ENCODE measurements at places on chromosomes 6 and 20.
A peak's percentile ranks its signal among the peaks of the same experiment; 100 is the strongest.

DNA sequence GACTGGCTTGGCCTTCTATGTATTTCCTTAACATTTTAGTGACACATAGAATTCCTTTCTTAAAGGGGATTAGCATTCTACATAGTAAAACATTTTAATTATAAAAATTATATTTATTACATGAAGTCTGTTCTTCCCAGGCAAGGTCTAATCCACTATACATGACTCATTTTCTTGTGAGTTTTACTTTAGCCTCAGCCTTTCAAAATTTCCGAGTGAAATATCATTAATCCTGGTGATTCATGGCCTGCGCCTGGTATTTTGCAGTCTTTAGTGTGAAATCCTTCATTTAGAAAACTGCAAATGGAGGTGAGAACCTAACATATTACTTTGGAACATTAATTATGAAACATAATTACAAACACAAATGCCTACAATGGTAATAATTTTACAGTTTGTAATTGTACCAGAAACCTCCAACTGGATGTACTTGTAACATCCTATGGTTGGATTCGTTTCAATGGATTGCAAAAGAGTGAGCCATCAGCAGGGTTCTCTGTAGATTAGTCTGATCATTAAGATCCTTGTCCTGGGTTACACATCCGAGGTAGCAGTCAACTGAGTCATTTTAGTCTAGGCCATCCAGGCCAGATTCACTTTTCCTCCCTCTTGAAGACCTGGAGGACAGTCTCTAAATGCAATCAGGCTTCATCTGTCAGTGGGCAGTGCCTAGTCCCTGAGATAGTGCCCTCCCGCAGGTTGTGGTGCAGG, 272.0 kb downstream of the PACRG start:
- DNase-seq, result no peak

DNA sequence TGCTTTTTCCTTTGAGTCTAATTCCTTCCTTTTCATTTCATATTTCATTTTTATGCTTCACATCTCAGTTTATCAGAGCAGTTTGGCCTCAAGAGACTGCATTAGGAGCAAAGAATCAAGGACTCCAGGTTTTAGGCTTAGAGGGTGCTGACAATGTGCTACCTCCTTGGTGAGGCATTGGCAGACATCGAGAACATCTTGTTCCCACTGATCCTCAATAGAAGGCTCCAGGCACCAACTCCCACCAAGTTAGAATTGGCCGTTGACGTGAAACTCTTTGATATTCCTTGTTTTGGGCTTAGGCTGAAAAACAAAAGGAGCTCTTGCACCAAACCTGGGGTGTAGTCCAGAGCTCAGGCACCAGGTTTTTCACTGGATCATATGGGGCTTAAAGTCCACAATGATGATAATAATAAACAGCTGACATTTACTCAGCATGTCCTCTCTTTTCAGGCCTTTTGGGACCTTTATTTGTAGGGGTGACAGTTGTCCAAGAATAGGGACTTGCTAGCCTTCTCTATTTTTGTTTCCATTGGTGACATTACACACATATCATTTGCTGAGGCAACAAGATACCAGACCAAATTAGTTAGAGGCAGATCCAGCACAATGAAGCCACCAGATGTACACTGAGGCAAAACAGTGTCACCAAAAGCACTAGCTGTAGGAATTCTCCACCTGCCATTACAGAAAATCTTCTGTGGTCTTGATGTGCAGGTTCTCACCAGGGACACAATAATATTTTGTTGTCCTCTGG, 81.0 kb upstream of the ENPP5 start:
- no peak for DNase-seq

- DNase-seq, result no peak
These were observed 35.8 kb upstream of the MRGBP start for GRCh38 chr20:62760471-62760855.

GRCh38 chr6:142331601-142332000, 29.8 kb downstream of the ADGRG6 start:
- peak; percentile 75 for DNase-seq

DNA sequence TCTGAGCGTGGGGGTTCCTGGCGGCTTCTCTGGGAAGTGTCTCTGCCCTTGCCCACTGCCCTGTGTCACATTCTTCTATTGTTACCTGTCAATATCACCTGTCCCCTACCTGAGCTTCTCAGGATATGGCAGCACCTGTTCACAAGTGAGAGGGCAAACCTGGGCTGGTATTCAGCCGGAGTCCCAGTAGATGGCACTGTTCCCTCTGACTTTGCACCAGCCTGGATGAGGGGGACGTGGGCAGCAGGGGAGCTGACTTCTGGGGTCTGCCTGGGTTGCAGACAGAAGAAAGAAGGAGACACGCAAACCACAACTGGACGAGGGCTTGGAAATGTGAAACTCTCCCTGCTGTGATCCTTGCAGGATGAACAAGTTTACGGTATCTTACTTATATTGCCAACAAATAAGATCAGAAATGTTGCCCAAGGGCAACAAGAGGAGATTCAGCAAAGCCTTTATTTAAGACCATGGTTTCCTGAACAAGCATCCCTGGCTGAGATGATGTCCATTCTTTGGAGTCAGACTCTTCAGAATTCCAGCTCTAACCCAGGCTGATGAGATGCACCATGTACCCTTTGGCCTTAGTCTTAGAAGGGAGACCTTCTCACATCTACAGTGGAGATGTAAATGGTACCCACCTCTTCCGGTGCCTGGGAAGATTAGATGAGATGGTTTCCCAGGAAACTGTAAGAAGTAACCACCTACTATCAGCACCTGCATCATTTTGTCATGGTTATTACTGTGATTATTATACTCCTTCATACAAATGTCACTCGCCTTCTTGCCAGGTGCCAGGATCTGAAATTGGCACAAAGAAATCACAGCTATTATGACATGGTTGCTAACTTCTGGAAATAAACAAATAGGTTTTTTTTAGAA, 400.0 kb upstream of the CDH4 start:
- DNase-seq, result no peak

DNA sequence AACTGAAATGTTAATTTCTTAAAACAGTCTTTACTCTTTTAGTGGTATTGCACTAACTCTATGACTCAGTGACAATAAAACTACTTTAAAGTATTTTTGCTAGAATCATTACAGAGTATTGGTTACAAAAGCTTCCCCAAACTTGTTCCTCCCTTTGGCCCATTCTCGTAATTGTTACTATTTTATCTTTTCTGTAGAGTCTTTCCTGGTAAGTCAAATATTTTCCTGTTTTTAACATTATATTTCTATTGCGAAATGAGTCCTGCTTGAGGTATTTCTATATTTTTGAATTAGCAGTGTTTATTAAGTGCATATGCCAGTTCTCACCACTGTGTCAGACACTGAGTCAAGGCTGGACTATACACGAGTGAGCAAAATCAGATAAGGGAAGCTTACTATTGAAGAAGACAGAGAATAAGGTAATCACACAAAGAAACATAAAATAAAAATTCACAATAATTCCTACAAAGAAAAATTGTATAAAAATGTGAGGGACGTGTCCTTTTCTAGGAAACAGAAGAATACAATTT, 970.5 kb downstream of the EYS start:
- no peak for DNase-seq
